ENCODE measurements at places on chromosomes 1 and 21. TPM values are rescaled to one million over a fixed set of nuclear protein-coding genes. Genes with fewer than 3 reads are reported as not detected.

Gene ELAVL4
- total RNA-seq, result not detected

Gene TEDDM1
- total RNA-seq, result not detected

Gene TSPAN1
- total RNA-seq, result not detected

Gene NPR1
- not detected for total RNA-seq

Gene TNFRSF4
- 65.8 TPM for total RNA-seq

Gene FCRLB
- total RNA-seq, result not detected

Gene CSDE1
- 641 TPM for total RNA-seq

Gene ARMH1
- 24.8 TPM for total RNA-seq

Gene GABRD
- 0.22 TPM for total RNA-seq

Gene OR6K2
- not detected for total RNA-seq

Gene CELA2A
- not detected for total RNA-seq

Gene SGIP1
- total RNA-seq, result not detected

Gene C21orf91
- total RNA-seq, result 62.8 TPM

Gene CELA3B
- total RNA-seq, result not detected

Gene GBP4
- 64.4 TPM for total RNA-seq

Gene SPRTN
- 31.3 TPM for total RNA-seq

Gene TNFSF4
- 2.9 TPM for total RNA-seq

Gene GPR25
- 1.2 TPM for total RNA-seq

Gene PBX1
- 1.7 TPM for total RNA-seq

Gene DENND2D
- total RNA-seq, result 83.8 TPM

Gene RXFP4
- total RNA-seq, result not detected

Gene KRTAP12-2
- not detected for total RNA-seq

Gene WNT3A
- not detected for total RNA-seq

Gene LCE2B
- total RNA-seq, result not detected

Gene MMP23B
- total RNA-seq, result 4.1 TPM

Gene ASCL5
- 0.27 TPM for total RNA-seq

Gene FCER1G
- total RNA-seq, result 2.9 TPM

Gene OR2L8
- total RNA-seq, result 0.42 TPM

Gene OR2T10
- total RNA-seq, result not detected

Gene IFI44L
- 19.1 TPM for total RNA-seq

Gene TMEM183A
- total RNA-seq, result 130 TPM

Gene OPRD1
- not detected for total RNA-seq

Gene UMODL1
- 0.35 TPM for total RNA-seq

Gene SLC6A17
- not detected for total RNA-seq

Gene TAS1R1
- total RNA-seq, result not detected

Gene AUNIP
- not detected for total RNA-seq

Gene MTHFR
- 35.0 TPM for total RNA-seq

Gene KPRP
- total RNA-seq, result not detected

Gene VHLL
- not detected for total RNA-seq

Gene LHX8
- not detected for total RNA-seq

Gene SPRR4
- not detected for total RNA-seq

Gene SPRR2B
- not detected for total RNA-seq

Gene ANKRD35
- total RNA-seq, result 0.17 TPM

Gene HPDL
- not detected for total RNA-seq

Gene TMEM200B
- not detected for total RNA-seq

Gene CD1D
- total RNA-seq, result not detected

Gene OR14K1
- total RNA-seq, result not detected

Gene CNKSR1
- 7.0 TPM for total RNA-seq

Gene PDC
- not detected for total RNA-seq

Gene CATSPERE
- 0.49 TPM for total RNA-seq

Gene LYPLAL1
- total RNA-seq, result 17.8 TPM

Gene MYCBP
- total RNA-seq, result 8.3 TPM

Gene ARHGEF16
- total RNA-seq, result not detected
